Activated CD4-positive, alpha-beta memory T cell treated with anti-CD3 and anti-CD28 coated beads, Interleukin-2, amount 10 ng/mL, durations not matched to agents 7 days and 5 days (primary cell): ENCODE measurements at places on chromosomes 4 and X. TPM values are rescaled to one million over a fixed set of nuclear protein-coding genes. Genes with fewer than 3 reads are reported as not detected.

The ITM2A gene
- 145 TPM for total RNA-seq

The AFM gene
- total RNA-seq, result not detected

The GPR143 gene
- not detected for total RNA-seq

The ZIC3 gene
- total RNA-seq, result not detected

The MCF2 gene
- total RNA-seq, result 0.40 TPM
